Spleen (tissue), 13 donors: ENCODE measurements at places on chromosomes 12 and 14.

DNA sequence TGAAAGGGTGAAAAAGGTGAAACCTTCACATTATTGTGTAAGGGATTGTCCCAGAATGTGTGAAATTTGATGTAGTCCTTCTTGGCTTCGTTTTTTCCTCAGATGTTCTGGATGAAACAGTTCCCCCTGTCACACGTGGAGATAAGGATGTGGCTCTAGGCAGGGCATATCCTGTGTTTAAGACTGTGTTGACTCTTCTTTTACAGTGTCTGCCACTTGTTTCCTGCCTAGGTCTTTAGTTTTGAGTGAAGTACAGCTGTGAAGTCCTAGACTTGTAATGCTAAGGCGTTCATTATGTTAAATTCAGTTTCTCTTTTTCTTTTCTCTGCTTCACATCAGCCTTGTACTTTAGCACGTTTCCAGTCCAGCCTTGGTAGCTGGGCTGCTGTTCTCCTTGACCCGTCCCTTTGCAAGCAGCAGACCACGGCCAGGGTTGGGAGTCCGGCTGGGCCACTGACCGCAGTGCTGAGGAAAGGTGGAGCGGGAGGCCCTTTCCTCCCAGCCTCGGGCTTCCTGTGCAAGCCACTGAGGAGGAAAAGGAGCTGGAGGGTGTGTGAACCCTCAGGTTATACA, 59.1 kb downstream of the RASSF3 start:
- no peaks in the 10 kb centered on the region for H3K27me3 ChIP-seq
- H3K4me3 ChIP-seq: peak overlapping the region; percentile 37
- peak overlapping the region; percentile 86 for H3K27ac ChIP-seq
- peaks cover 100% of the 10 kb centered on the region for H3K4me1 ChIP-seq
- H3K36me3 ChIP-seq: no peaks in the 10 kb centered on the region

DNA sequence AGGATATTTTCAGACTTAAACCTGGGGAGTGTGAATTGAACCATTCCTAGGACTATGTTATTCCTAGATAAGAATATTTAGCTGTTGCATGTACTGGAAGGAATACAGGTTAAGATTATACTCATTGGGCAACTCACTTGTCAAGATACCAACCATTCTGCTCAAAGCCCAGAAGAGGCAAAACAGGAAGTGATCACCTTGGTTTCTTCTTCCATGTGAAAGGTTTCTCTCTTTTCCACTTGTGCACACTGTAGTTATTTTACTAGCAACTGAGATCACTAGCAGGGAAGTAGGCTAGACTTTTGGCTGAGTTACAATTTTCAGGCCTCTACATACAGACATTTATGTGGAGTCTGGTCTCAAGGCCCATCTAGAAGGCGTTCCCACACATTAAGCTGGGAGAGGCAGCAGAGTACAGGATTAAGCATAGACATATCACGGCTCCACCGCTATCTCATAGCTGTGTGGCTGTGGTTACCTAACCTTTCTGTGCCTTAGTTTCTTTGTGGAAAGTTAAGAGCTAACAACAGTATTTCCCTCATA, 83.9 kb upstream of the FERMT2 start:
- peaks cover 25% of the 10 kb centered on the region for H3K36me3 ChIP-seq
- H3K4me1 ChIP-seq: no peaks in the 10 kb centered on the region
- H3K27me3 ChIP-seq: no peaks in the 10 kb centered on the region
- no peak overlapping the region for H3K27ac ChIP-seq
- no peak overlapping the region for H3K4me3 ChIP-seq

GRCh38 chr12:105100998-105101397, 6.5 kb upstream of the WASHC4 start:
- H3K36me3 ChIP-seq: no peaks in the 10 kb centered on the region
- no peaks in the 10 kb centered on the region for H3K27me3 ChIP-seq
- DNase-seq: no peak
- no peak overlapping the region for H3K4me3 ChIP-seq

DNA sequence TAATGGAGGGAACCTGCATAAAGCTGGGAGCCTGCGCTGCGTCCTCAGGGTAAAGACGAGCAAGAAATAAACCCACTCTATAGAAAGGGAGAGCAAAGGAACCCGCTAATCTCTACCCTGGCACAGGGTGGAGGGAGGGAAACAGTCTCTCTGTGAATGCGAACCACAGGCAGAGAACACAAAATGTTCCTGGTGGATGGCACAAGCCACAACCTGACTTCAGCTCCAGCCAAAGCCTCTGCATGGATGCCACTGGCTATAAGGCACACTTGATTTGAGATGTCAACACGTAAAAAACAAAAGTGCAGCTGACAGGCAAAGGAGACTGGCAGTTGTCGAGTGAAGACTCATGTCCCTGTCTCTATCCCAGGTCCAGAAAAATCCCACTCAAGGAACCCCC, 32.4 kb downstream of the CHGA start:
- no peak overlapping the region for H3K27ac ChIP-seq
- H3K4me1 ChIP-seq: peaks cover 5% of the 10 kb centered on the region
- no peaks in the 10 kb centered on the region for H3K27me3 ChIP-seq
- H3K4me3 ChIP-seq: no peak overlapping the region

DNA sequence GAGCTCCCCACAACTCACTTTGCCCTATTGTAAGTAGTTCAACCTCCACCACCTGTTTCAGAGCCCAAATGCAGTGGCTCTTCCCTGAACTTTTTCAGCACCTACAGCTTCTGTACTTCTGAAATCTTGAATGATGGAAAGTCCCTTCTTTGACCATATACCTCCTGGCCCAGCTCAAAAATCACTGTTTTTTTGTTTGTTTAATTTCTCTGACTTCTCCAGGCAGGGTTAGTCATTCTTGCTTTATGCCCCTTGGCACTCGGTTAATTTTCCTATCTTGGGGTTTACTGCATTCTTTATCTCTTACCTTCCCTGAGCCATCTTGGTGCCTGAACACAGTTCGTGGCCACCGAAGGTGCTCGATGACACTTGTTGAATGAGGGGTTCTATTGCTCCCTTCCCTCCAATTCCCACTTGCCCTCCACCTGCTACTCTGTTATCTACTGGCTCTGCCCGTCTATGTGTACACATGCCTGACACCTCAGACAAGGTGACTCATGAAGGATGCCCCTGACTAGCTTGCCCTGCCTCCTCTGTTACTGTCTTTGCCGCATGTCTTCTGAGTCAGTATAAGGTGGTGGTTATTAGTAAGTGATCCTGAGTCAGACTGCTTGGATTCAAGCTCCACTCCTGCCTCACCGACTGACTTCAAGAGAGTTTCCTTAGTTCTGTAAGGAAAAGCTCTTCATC, 4.4 kb downstream of the AMHR2 start:
- no peaks in the 10 kb centered on the region for H3K27me3 ChIP-seq
- no peak overlapping the region for H3K4me3 ChIP-seq
- H3K36me3 ChIP-seq: no peaks in the 10 kb centered on the region
- peaks cover 3% of the 10 kb centered on the region for H3K4me1 ChIP-seq
- DNase-seq: peak; percentile 1
- peak overlapping the region; percentile 30 for H3K27ac ChIP-seq

DNA sequence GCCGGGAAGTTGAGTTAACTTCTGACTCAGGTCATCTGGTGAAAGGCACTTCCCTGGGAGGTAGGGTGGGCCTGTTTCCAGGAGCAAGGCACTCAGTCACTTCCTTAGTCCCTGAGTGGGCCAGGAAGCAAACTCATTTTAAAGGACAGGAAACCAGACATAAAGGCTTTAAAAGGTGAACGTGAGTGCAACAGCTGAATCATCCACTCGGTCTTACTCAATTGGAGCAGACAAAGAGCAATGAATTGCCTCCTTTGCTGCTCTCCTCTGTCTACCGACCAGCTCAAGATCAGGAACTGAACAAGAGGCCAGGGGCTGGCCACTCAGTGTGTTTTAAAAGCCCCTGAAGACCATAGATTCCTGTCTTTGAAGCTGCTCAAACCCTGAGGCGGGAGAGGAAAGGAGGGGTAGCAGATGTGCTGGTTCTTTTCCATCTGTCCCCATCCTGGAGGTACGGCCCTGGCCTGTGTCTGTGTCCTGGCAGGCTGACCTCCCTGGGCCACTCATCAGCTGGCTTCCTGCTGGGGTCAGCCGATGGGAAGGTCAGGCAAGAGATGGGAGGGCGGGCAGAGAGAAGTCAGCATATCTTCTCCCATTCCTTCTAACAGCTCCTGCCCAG, 148.9 kb downstream of the PPM1H start:
- H3K36me3 ChIP-seq: no peaks in the 10 kb centered on the region
- peak overlapping the region; percentile 54 for H3K27ac ChIP-seq
- no peak overlapping the region for H3K4me3 ChIP-seq

GRCh38 chr14:34867199-34867598, 8.0 kb downstream of the BAZ1A start:
- peaks cover 42% of the 10 kb centered on the region for H3K4me1 ChIP-seq
- H3K27me3 ChIP-seq: no peaks in the 10 kb centered on the region
- H3K36me3 ChIP-seq: no peaks in the 10 kb centered on the region
- DNase-seq: no peak
- H3K27ac ChIP-seq: no peak overlapping the region

DNA sequence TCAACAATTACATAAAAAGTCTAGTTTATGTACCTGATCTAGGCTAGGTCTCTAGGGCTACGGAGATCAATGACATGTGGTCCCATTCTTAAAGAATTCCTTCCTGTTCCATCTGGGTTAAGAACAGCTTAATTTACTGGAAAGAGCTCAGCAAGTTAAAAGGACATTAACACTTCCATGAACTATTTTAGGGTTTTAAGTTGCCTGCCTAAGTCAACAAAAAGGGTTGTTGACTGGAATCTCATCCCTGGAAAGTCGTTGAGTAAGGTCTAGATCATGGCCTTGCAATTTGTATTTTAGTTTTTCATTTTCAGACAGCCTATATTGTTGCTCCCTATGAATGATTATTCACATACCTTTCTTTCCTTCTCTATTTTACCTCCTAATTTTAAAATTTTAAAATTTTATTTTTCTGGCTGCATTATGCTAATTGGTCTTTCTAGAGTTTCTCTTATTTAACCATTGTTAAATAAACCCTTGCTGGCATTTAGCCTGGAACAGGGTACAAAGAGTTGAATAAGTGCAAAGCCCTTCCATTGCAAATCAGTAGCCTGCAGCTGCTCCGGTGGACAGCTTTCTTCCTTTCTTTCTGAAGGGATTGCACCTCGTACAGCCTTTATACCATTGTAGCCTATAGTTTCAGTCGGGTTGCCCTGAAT, 66.3 kb downstream of the VRK1 start:
- H3K27ac ChIP-seq: peak overlapping the region; percentile 20
- H3K36me3 ChIP-seq: no peaks in the 10 kb centered on the region
- no peaks in the 10 kb centered on the region for H3K27me3 ChIP-seq
- no peak overlapping the region for H3K4me3 ChIP-seq
- no peak for DNase-seq

- no peak overlapping the region for H3K4me3 ChIP-seq
- peak overlapping the region; percentile 70 for H3K27ac ChIP-seq
- H3K4me1 ChIP-seq: peaks cover 20% of the 10 kb centered on the region
- DNase-seq: no peak
- no peaks in the 10 kb centered on the region for H3K36me3 ChIP-seq
Measured at GRCh38 chr12:14283489-14284144, 81.9 kb upstream of the ATF7IP start.

GRCh38 chr12:26406391-26406790, 211.0 kb downstream of the SSPN start:
- no peak overlapping the region for H3K4me3 ChIP-seq
- no peak for DNase-seq
- no peaks in the 10 kb centered on the region for H3K4me1 ChIP-seq
- no peaks in the 10 kb centered on the region for H3K27me3 ChIP-seq

DNA sequence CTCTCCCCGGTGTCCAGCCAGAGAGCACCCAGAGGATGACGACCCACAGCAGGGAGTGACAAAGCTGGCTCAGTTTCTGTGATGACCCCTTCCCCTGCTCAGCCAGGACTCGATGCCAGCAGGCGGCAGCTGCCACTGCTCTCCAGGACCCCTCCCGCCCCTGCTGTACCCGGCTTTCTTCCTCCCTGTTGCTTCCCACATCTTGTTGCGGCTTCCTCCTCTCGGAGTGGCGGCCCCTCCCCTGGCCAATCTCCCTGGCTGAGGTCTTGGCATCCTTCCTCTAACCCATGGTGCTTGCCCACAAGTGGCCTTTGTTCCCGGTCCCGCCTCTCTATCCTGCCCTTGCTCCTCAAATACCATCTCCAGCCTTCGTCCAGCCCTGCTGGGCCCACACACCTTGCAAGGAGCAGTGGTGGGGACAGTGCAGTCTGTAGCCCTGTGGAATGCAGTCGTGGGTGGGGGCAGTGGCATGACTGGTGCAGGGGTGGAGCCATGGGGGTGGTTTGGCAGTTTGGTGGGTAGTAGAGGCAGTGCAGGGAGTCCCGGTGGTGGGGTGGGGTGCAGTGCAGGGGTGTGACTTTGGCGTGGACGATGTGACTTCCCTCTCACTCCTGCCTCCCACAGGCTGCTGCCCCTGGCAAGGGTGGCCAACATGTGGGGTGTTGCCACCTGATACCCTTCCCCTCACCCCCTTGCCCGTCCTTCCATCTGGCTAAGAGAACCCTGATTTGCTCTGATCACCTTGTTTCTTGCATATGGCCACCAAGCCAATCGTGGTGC, 16.3 kb upstream of the BEGAIN start:
- no peak overlapping the region for H3K27ac ChIP-seq
- peaks cover 7% of the 10 kb centered on the region for H3K4me1 ChIP-seq
- peak; percentile 59 for DNase-seq
- no peaks in the 10 kb centered on the region for H3K36me3 ChIP-seq
- no peak overlapping the region for H3K4me3 ChIP-seq

- no peaks in the 10 kb centered on the region for H3K36me3 ChIP-seq
- DNase-seq: no peak
- no peaks in the 10 kb centered on the region for H3K4me1 ChIP-seq
- no peaks in the 10 kb centered on the region for H3K27me3 ChIP-seq
Measured at GRCh38 chr14:92737206-92737605, 11.2 kb downstream of the LGMN start.

DNA sequence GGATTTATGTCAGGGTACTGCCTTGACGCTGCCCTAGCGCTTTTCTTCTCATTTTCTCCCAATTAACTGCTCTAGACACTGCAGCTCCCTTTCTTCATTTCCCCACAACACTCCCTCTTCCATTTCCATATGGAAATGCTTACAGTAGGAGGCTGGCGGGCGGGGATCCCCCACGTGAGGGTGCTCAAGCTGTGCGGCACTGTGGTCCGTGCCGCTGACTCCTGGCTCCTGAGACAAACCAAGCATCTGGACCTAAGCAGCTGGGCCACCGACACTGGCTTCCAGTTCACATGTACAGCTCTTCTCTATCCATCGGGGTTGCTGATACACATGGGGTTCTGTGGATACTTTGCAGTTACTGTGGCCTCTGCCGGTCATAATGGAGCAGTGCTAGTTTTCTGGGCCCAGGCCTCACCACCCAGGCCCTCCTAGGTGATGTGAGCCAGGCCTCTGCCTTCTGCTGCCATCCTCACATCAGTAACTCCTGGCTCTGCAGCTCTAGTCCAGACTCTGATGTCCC, 20.2 kb downstream of the TCHP start:
- peaks cover 50% of the 10 kb centered on the region for H3K36me3 ChIP-seq
- H3K4me1 ChIP-seq: no peaks in the 10 kb centered on the region
- H3K27me3 ChIP-seq: no peaks in the 10 kb centered on the region
- no peak overlapping the region for H3K4me3 ChIP-seq
- no peak overlapping the region for H3K27ac ChIP-seq

GRCh38 chr12:97941686-97942354, 479.2 kb downstream of the RMST start:
- H3K27me3 ChIP-seq: no peaks in the 10 kb centered on the region
- no peak for DNase-seq
- no peaks in the 10 kb centered on the region for H3K36me3 ChIP-seq
- no peak overlapping the region for H3K27ac ChIP-seq
- H3K4me1 ChIP-seq: no peaks in the 10 kb centered on the region
- no peak overlapping the region for H3K4me3 ChIP-seq

- peaks cover 10% of the 10 kb centered on the region for H3K27me3 ChIP-seq
- no peak for DNase-seq
- no peaks in the 10 kb centered on the region for H3K36me3 ChIP-seq
- H3K27ac ChIP-seq: no peak overlapping the region
- no peaks in the 10 kb centered on the region for H3K4me1 ChIP-seq
- no peak overlapping the region for H3K4me3 ChIP-seq
Measured at GRCh38 chr12:109621901-109622364, 48.3 kb downstream of the MVK start.
